Nephron progenitor cell (in vitro differentiated cells): ENCODE measurements at places on chromosomes 2 and 18.

DNA sequence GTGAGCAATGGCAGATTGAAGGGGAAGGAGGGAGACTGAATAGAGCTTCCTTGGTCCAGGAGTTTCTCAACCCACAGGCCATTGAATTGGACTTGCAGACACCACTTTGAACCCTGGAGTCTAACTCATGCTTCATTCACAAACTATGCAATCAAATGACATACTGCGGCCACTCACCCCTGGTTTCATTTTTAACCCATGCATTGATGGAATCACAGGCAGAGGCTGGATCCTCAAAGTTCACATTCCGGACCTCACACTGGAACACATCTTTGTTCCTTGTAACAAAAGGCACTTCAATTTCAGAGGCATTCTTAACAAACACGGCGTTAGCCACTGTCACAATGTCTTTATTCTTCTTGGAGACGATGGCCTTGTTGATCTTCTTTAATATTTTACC lies 40.7 kb downstream of the MRPL44 start:
- no peak for DNase-seq
- peaks cover 44% of the 10 kb centered on the region for H3K36me3 ChIP-seq
- peaks cover 5% of the 10 kb centered on the region for H3K27me3 ChIP-seq
- H3K4me3 ChIP-seq, result no peak overlapping the region
- peaks cover 34% of the 10 kb centered on the region for H3K4me1 ChIP-seq
- no peak overlapping the region for H3K27ac ChIP-seq

- peaks cover 74% of the 10 kb centered on the region for H3K4me1 ChIP-seq
- DNase-seq, result no peak
- peaks cover 8% of the 10 kb centered on the region for H3K27me3 ChIP-seq
- H3K4me3 ChIP-seq, result no peak overlapping the region
- H3K27ac ChIP-seq, result no peak overlapping the region
- no peaks in the 10 kb centered on the region for H3K36me3 ChIP-seq
These were observed 366.4 kb downstream of the ZNF521 start for GRCh38 chr18:24985586-24985985.

DNA sequence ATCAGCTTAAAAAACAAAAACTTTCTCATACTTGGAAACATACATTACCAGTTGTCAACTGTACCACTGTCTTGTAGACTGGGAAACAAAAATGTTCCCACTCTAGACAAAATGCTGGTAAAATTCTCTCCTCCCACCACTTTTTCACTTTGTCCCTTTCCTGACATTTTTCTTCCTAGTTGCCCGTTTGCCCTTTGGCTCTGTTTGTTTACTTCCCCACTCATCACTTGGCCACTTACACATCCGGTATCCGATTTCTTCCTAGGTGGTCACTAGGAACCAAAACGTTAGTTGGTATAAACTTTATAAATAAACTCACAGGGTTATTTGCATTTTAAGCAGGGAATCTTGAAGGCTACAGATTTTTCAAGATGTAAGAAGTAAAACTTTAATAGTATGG lies 84.9 kb downstream of the METTL4 start:
- peaks cover 45% of the 10 kb centered on the region for H3K4me1 ChIP-seq
- H3K27ac ChIP-seq, result peak overlapping the region; percentile 97
- no peak overlapping the region for H3K4me3 ChIP-seq
- H3K27me3 ChIP-seq, result no peaks in the 10 kb centered on the region

DNA sequence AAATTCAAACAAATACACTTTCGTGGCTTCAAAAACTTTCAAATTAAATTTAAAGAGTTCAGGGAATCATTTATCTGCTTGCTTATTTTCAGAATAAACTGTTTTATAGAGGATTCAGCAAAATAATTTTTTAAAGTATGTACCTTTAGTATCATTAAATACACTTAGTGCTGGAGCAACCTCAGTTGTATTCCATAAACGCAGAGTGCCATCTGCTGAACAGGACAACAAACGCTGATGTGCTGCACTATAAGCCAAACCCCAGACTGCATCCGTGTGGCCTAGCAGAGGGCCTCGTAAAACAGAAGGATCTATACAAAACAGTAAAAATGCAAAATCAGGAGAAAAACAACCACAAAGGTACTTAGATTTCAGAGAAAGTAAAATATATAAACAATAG lies 108.6 kb downstream of the STRN start:
- peaks cover 3% of the 10 kb centered on the region for H3K27me3 ChIP-seq
- H3K36me3 ChIP-seq, result peaks cover 34% of the 10 kb centered on the region
- H3K4me3 ChIP-seq, result no peak overlapping the region
- DNase-seq, result no peak

DNA sequence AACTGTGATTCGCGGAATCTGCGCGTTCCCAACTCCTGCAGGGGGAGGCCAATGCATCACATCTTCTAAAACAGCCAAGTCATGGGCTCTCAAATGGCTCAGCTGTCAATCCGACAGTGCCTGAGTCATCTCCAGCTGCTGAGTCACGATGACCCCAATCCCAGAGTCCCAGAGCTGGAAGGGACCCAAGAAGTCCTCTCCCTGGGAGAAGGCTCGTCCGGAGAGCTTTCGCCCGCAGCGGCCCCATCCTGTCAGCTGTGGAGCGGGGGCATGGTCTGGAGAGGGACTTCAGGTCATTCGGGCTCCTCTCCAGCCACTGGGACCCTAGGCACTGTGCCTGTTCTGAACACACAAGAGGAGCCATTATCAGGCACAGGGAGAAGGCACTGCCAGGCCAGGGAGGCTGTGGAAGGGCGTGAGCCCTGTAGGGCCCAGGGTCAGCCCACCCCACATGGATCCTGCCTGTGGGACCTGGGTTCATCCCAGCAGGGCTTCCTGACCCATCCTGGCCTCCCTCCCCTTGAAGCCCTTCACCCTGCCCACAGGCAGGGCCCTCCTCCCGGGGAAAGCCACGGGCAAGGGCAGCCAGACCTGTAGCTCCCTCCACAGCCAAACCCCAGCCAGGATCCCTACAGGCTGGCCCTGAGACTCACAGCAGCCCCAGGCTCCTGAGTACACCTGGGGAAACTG lies 47.6 kb upstream of the GPC1 start:
- no peak overlapping the region for H3K27ac ChIP-seq
- peaks cover 6% of the 10 kb centered on the region for H3K27me3 ChIP-seq
- no peaks in the 10 kb centered on the region for H3K36me3 ChIP-seq
- H3K4me3 ChIP-seq, result no peak overlapping the region
- peaks cover 18% of the 10 kb centered on the region for H3K4me1 ChIP-seq

- no peak overlapping the region for H3K4me3 ChIP-seq
- peaks cover 18% of the 10 kb centered on the region for H3K27me3 ChIP-seq
- peak; percentile 9 for DNase-seq
- H3K4me1 ChIP-seq, result peaks cover 26% of the 10 kb centered on the region
- no peaks in the 10 kb centered on the region for H3K36me3 ChIP-seq
These were observed 78.3 kb downstream of the PDCL3 start for GRCh38 chr2:100641125-100641435.
